Endothelial cell of coronary artery (primary cell): ENCODE measurements at places on chromosomes 6 and 20. TPM values are rescaled to one million over a fixed set of nuclear protein-coding genes. Genes with fewer than 3 reads are reported as not detected.

Gene ERVFRD-1
- total RNA-seq, result not detected in 2 replicates

Gene NKX2-4
- not detected in 2 replicates for total RNA-seq

Gene NCOA7
- 26.4 and 62.9 TPM in 2 replicates for total RNA-seq

Gene FUT9
- not detected in 2 replicates for total RNA-seq

Gene GABRR1
- not detected in 2 replicates for total RNA-seq

Gene CYP39A1
- 0.09 and 0.18 TPM in 2 replicates for total RNA-seq

Gene B3GALT4
- 2.1 and 3.3 TPM in 2 replicates for total RNA-seq
